Nephron progenitor cell (in vitro differentiated cells): ENCODE measurements at places on chromosomes 1 and 21.

DNA sequence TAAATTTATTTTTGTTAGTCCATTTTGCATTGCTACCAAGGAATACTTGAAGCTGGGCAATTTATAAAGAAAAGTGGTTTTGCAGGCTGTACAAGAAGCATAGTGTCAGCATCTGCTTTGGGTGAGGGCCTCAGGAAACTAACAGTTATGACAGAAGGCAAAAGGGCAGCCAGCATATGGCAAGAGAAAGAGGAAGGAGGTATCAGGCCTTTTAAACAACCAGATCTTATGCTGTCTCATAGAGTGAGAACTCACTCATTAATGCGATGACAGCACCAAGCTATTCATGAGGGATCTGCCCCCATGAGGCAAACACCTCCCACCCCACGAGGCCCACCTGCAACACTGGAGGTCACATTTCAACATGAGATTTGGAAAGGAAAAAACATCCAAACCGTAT is 898.4 kb downstream of the KCNT2 start:
- no peak for DNase-seq

GRCh38 chr21:44442266-44443125 is 12.8 kb upstream of the LRRC3 start:
- peak; percentile 4 for DNase-seq

- DNase-seq = no peak
Measured at GRCh38 chr1:195849180-195849579, 759.1 kb downstream of the KCNT2 start.

- DNase-seq = no peak
Measured at GRCh38 chr1:14946684-14947238, 206.8 kb upstream of the TMEM51 start.

- DNase-seq = peak; percentile 67
Measured at GRCh38 chr1:29271724-29272123, 35.4 kb downstream of the PTPRU start.

DNA sequence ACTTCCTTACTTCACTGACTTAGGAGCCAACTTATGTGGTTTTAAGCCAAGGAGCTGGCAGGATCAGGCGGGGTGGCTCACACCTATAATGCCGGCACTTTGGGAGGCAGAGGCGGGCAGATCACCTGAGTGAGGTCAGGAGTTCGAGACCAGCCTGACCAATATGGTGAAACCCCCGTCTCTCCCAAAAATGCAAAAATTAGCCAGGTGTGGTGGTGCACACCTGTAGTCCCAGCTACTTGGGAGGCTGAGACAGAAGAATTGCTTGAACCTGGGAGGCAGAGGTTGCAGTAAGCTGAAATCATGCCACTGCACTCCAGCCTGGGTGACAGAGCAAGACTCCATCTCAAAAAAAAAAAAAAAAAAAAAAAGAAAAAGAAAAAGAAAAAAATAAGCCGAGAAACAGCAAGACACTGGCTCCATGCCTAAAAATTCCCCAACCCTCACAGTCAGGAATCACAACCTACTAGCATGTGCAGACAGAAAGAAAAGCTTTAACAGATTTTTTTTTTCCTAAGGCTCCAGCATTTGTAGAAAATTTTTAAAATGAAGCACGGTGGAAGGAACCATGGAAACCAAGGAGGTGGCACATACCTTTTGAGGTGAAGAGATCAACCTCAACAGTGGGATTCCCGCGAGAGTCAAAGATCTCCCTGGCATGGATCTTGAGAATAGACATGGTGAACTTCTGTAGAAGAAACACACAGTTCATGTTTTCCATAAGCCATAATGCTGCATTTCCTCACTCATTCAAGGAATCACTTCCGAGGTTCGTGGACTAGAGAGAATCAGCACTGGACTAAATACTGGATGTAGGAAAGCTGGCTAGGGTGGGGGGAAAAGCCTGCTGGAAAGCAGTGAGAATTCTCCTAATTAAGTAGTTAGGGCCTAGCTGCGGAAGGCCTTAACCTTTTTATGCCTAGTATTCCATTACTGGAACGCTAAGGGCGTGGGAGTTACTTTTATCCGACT is 4.0 kb downstream of the ENO1 start:
- no peak for DNase-seq

- no peak for DNase-seq
Measured at GRCh38 chr1:83641796-83642443, 357.0 kb downstream of the TTLL7 start.
